ENCODE measurements at places on chromosomes 16 and 17.

- DNase-seq: no peak
These were observed 99.4 kb downstream of the CYLD start for GRCh38 chr16:50841081-50841886.

DNA sequence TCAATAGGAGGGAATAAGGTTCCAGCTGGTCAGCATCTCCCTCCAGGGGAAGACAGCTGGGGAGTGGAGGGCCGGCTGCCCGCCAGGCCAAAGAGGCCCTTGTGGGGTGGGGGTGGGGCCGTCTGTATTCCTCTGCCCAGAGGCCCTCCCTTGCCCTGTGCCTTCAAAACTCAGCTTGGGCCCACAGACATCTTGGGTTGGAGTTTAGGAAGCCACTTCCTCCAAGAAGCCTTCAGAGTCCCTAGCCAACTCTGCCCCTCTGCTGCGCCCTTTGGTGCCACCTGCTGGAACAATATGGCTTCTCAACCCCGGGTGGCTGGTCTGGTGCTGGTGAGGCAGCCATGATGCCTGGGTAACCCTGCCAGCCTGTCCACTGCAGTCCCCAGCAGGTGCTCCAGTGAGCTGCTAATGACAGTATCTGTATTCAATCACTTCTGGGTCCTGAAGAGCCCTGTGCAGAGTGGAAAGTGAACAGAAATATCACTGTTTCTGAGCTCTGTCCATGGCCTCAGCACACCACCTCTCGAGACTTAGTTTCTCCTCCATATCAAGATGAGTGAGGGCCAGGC lies 16.7 kb downstream of the HSD11B2 start:
- DNase-seq: peak; percentile 53

DNA sequence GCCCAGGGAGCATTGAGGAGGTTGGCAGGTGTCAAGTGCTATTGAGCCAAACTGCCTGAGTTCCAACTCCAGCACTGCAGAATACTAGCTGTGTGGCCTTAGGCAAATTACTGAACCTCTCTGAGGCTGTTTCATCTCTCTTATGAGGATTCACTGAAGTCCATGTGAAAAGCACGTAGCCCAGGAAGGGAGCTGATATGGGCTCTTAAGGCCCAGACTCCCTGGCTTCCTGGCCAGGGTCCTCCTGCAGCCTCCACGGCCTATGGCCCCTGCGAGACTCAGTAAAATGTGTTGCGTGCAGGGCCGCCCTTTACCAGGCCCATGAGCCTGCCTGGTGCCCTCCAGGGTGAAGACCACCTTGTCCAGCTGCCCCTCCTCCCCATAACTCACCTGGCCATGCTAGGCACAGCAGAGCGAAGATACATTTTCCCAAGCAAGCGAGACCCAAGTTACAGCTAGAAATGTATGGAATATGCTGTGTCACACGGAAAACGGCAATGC lies 133.7 kb upstream of the TNRC6C start:
- DNase-seq: no peak

DNA sequence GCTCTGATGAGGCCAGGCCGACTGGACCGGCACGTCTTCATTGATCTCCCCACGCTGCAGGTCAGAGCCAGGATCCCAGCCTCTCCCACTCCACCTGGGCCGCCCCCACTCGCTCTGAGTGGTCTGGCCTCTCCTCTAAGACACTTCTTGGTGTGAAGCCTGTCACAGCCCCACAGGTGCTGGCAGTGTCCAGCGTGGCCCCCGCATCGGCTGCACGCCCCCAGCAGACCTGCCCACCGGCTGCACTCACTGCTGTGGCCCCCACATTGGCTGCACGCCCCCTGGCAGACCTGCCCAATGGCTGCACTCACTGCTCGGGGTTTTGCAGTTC lies 15.8 kb upstream of the RPL13 start:
- no peak for DNase-seq

DNA sequence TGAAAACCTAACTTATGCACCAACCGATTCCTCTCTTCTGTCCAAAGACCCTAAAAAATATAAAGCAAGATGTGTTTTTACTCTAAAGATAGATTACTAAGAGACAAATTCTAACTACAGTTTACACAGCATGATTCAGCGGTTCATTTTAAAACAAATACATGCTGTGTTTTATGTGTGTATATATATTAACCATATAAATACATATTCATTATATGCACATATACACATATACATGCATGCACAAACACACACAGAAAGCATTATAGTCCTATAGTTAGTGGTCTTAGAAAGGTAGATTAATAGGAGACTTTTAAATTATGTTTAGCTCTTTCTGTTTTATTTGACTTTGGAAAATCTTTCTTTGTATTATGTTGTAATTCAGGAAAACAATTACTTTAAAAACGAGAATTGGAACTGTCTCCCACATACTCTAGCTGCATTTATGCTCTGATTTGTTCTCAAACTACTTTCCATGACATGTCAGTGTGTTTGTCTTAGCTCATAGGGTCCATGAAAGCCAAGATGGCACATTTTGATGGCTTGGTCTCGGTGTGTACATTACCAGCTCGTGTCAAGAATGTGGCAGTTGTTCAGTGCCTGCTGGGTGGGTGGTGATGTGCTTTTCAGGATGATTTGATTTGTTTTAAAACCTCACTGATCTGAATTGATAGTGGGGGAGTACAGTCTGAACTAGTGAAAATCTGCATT lies 548.8 kb upstream of the SALL1 start:
- no peak for DNase-seq

DNA sequence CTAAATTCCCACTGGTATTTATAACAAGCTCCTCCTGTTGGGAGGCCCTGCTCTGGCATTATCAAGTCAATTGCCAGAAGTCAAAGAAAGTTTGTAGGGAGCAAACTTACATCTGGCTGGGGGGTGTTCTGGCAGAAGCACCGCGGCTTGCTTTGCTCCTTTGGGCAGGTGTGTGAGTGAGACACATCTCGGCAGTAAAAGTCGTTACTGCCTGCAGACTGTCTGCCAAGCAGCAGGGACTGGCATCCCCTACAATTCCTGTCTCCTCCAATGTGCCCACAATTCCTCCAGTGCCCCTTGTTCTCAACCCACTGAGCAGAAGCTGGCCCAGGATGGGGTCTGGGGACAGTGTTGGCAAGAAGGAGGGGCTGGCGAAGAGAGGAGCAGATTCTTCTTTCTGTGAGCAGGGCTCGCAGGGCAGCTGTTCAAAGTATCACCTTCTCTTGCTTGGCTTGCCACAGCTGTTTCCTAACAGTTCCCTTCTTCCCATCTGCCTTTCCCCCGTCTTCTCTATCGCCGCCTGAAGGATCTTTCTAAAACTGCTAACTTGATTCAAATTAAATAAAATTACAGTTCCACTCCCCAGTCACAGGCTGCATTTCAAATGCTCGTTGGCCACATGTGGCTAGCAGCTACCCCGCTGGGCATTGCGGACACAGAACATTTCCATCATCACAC lies 30.2 kb downstream of the SPACA3 start:
- no peak for DNase-seq

DNA sequence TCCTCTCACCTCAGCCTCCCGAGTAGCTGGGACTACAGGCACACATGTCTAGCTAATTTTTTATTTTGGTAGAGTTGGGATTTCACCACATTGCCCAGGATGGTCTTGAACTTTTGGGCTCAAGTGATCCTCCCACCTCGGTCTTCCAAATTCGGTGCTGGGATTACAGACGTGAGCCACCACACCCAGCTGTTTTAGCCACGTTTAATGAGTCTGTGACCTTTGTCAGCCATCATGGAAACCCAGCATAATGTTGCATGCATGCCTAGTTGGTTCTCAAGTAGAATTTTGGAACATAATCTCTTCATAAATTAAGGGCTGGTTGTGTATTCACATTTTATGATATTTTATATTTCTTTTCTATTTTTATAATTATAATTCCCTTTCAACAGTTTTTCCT lies 42.0 kb downstream of the GOSR1 start:
- peak; percentile 32 for DNase-seq

DNA sequence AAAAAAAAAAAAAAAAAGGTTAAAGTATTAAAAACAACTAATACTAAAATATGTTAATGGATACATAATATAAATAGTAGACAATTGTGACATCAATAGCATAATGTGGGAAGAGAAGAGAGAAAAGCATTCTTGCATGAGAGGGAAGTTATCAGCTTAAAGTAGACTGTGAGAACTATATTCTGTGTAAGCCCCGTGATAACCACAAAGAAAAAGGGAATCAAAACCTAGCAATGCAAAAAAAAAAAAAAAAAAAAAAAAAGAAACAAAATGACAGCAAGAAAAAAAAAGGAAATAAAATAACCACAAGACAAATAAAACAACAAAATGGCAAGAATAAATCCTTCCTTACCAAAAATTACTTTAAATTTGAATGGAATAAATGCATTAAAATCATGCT lies 39.8 kb upstream of the MYLK3 start:
- DNase-seq: no peak

GRCh38 chr16:27828671-27829070 lies 234.8 kb downstream of the GSG1L start:
- DNase-seq: no peak

GRCh38 chr17:30236766-30237165 lies 1.3 kb upstream of the SLC6A4 start:
- peak; percentile 45 for DNase-seq

- no peak for DNase-seq
These were observed 39.1 kb downstream of the CCDC57 start for GRCh38 chr17:82173351-82174041.

GRCh38 chr17:2777242-2777867 lies 18.9 kb upstream of the RAP1GAP2 start:
- no peak for DNase-seq

GRCh38 chr16:86597880-86598606 lies 19.7 kb downstream of the FOXL1 start:
- no peak for DNase-seq

DNA sequence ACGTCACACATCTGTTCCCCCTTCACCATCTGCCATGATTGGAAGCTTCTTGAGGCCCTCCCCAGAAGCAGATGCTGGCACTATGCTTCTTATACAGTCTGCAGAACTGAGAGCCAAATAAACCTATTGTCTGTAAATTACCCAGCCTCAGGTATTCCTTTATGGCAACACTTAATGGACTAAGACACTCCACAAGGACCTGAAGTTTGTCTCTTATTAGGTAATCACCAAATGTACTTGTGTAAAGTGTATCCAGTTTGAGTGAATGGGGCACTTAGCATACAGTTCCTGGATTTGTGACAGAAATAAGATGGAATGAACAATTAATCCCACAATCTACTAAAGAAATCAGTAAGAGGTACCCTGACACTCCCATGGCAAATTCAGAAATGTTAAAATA lies 105.3 kb downstream of the SLC39A11 start:
- no peak for DNase-seq

- DNase-seq: peak; percentile 97
These were observed 805 bp upstream of the ORAI3 start for GRCh38 chr16:30947859-30948666.

- DNase-seq: peak; percentile 1
These were observed 56.0 kb downstream of the MRM1 start for GRCh38 chr17:36657390-36657762.

DNA sequence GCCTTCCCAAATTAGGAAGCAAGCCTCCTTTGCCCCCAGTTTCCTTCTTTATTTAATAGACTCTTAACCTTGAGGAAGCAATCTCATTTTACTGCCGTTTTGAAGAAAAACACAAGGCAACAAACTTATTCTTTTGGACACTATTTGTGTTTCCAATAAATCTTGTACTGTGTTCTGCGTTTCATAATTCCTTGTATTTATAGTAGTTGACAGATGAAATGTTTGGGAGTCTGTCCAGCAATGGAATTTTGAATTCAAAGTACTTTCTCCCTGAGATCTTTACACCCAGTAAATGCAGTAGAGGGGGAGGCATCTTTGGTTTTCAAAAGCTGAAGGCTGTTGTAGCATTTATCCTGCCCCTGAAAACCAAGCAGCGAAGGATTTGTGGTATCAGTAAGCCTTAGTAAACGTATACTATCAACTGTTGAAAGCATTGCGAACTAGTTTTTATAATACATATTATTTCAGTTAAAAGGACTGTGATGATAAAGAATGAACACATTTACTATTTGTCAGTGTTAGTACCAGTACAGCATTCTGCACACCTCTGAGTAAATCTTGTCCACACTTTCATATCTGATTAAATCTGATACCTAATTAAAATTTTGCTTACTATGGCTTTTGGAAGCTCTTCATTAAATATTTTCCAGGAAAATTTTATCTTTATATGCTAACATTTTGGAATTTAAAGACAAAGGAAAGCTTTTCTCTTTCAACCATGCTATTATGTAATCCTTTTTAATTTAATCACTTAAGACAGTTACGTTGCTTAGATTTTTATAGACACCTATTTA lies 83.1 kb downstream of the TNRC6C start:
- no peak for DNase-seq
